ENCODE measurements at places on chromosomes 2 and 18.

DNA sequence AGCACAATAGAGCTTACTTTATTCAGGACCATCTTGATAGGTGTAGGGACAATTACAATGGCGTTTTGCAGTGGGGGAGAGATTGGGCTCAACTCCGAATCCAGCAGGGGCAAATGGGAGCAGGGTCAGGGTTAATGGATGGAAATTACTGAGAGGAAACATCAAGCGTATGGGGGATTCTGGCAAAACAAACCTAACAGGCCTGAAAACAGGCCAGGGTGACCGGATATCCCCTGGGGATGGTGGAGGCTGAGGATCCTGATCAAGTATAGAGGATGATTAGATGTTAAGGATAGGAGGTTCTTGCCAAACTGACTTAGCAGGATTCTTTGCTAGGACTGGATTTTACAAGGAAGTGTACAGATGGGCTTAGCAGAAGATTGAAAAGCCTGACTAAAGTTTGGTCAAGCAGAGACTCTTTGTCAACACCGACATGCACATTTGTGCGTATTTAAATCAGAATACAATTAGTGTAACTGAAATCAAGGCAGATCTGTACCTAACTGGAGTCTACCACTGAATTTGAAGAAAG, 54.5 kb upstream of the GPR45 start:
- DNase-seq = no peak

DNA sequence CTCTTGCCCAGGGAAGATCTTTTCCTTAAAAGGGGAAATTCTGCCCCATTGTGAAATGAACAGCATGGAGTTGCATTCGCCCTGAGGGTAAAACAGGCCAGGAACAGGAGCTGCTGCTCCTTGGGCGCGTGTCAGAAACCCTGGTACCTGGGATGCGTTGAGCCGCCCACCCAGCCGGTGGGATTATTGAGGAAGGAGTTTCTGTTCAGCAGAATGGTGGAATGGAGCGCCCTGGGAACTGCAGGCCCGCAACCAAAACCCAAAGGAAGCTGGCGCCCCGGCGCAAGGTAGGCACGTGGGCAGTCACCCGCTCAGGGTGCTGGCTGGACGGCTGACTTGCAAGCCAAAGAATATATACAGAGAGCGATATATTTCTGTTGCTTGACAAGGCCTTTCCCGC, 73.5 kb downstream of the MTCL1 start:
- no peak for DNase-seq

- no peak for DNase-seq
These were observed 801.0 kb downstream of the TDRD15 start for GRCh38 chr2:21924640-21925285.

- DNase-seq = no peak
These were observed 632.2 kb downstream of the SLC4A3 start for GRCh38 chr2:220259662-220260061.

- DNase-seq = no peak
These were observed 862 bp downstream of the C18orf54 start for GRCh38 chr18:54358495-54359040.

DNA sequence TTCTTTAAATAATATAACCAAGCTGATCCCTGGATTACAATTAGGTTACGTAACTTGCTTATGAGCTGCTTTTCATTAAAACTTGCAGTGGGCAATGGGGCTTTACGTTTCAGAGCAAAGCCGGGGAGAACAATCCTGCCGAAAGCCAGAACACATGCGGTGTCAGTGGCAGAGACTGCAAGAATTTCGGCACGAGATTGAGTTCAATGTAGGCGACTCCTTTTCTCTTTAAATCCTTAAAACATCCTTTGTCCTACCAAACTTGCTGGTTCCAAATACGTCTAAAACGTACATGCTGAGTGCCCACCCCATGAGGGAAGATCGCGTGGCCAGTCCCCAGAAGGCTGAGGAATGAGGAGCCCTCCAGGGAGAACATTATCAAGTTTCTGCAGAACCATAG, 36.8 kb upstream of the NCOA1 start:
- DNase-seq = no peak

- DNase-seq = no peak
These were observed 301.6 kb downstream of the STK39 start for GRCh38 chr2:167945660-167946368.

GRCh38 chr2:150882751-150883612, 378.7 kb downstream of the RBM43 start:
- DNase-seq = no peak

GRCh38 chr2:43080571-43081021, 145.8 kb downstream of the ZFP36L2 start:
- no peak for DNase-seq

DNA sequence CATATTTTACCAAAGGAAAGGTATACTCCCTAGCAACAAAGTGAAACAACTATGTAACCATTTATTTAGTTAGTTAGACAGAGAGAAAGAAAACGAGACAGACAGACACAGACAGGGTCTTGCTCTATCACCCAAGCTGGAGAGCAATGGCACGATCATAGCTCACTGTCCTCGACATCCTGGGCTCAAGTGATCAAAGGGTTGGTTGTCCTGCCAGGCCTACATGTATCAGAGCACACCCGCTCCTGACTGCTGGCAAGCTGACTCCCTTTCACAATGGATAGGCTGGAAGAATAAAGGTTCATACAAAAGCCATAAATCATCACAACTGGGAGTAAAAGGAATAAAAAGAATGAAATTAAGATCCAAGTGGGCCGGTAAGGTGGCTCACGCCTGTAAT, 53.5 kb downstream of the ATL2 start:
- DNase-seq = no peak

DNA sequence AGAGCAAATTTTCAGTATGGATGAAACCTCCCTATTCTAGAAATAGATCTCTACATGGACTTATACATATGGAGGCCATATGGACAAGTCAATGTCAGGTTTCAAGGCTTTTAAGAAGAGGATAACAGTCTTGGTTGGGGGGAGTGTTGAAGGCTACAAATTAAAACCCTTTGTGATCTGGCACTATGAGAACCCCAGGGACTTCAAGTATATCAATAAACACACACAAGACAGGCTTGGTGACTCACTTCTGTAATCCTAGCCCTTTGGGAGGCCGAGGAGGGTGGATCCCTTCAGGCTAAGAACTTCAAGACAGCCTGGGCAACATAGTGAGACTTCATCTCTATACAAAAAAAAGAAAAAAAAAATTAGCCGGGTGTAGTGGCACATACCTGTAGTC, 127.2 kb upstream of the SP5 start:
- DNase-seq = no peak

- no peak for DNase-seq
These were observed 39.5 kb downstream of the HDAC4 start for GRCh38 chr2:239361311-239361642.

GRCh38 chr2:7169593-7169992, 252.4 kb downstream of the RNF144A start:
- DNase-seq = no peak

DNA sequence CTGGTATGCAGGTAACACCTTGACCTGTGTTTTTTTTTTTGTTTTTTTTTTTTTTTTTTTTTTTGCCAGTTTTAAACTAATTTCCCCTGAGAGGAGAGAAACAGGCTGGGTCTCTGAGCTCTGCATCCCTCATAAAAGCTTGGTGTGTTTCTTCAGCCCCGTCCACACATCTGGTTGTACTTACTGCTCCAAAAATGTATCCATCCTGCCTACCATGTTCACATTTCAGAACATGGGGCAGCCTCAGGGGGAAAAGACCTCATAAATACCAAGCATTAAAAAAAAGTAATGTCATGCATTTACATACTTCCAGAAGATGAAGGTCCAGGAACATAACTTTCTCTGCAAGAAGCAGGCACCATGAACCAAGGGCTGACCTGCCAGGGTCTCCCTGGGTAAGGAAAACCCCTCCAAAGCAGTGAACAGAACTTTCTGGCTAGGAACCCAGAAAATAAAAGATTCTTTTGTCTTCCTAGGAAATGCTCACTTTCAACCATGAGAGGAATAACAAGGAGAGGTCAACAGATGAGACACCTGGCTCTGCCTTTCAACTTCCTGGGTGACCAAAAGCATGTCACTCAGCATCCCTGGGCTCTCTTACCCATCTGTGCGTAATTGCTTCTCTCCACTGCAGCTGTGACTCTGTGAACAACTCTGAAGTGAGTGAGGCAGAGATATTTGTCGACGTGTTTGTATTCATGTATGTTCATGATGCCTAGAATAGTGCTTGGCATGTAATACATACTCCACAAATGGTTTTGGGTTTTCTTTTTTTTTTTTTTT, 118.6 kb downstream of the MCFD2 start:
- no peak for DNase-seq

DNA sequence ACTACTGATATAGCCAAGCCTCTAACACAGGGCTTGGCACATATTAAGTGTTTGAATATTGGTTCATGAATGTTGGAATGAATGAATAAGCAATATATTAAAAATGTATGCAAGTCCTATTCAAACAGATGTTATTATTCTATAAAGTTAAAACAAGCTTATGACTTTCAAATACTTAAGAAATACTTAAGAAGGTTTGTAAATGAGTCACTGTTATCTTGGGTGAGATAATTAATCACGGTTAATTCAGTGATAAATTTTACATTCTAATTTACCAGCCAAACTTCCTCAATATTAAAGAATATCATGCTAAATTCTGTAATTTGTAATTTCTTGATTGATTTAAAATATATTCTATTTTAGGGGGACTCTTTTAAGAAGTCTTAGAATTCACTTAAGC, 74.8 kb downstream of the RBMS1 start:
- DNase-seq = no peak

DNA sequence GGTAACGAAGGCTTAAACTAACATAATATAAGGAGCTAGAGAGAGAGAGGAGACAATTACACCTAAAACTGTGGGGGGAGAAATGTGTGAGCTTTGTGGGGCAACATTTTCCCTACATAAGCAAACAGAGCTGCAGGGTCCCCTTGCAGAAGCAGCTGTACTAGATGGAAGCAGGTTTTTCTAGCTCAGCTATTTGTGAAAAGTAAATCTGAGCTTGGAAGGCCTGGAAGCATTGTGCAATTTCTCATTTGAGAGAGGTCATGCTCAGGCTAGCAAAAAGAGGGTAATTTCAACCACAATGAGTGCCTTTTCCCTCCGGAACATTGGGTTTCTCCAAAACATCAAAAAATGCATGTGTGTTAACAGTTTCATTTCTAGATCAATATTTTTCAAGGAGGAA, 130.0 kb downstream of the ARL4C start:
- DNase-seq = no peak

- no peak for DNase-seq
These were observed 30.1 kb upstream of the EML4 start for GRCh38 chr2:42139101-42139500.

DNA sequence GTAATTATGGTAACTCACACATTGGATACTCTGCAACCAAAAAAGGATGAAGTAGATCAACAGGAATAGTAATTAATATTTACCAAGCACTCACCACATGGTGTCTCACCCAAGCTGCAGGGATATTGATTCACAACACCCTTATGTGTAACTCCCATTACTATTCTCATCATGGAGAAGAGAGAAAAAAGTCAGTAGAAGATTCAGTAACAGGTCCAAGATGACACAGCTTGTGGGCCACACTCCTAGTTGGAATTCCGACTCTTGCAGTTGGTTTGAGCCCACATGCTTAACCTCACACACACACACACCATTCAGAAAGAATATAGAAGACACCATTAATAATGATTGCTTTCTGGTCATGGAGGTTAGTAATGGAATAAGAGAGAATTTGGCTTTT, 1.7 kb upstream of the MLPH start:
- DNase-seq = no peak

DNA sequence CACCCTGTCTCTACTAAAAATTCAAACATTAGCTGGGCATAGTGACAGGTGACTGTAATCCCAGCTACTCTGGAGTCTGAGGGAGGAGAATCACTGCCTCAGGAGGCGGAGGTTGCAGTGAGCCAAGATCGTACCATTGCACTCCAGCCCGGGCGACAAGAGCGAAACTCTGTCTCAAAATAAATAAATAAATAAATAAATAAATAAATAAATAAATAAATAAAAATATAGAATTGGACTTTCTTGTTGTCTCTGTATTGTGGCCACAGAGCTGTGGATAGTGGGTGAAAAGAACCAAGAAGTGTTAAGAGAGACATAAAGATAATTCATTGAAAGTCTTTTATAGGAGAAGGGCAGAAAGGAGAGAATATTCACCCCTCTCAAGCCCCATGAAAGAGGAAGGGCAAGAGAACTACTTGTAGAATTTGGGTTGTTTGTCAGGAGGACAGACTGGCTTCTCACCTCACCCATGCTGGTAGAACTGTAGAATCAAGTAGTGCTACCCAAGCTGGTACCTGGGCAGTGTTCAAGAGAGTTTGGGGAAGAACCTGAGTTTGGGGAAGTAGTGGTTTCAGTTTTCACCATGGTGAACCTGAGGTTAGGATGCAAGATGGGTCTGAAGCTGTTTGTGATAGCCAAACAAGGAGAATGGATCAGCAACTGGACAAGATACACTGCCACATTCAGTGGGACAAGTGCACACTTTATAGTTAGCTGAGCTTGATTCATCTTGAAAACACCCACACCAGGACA, 256.5 kb downstream of the CD226 start:
- no peak for DNase-seq

- no peak for DNase-seq
These were observed 514.7 kb upstream of the CDH7 start for GRCh38 chr18:65235966-65236624.

DNA sequence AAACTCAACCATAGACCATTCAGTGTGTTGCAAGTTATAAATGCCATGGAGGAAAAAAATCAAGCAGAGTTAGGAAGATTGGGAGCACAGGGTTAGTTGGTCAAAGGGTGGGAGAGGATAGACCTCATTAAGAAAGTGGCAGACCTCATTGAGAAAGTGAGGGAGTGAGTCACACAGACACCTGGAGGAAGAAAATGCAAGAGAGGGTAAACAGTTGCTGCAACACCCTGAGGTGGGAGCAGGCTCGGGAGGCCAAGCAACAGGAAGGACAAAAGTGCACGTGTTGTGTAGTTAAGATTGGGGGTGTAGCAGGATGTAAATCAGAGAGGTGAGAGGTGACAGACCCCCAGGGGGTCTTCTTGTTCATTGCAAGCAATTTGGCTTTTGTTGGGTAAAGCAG, 6.4 kb downstream of the IL1RL1 start:
- no peak for DNase-seq

- DNase-seq = no peak
These were observed 102.6 kb upstream of the GLI2 start for GRCh38 chr2:120632796-120633646.

DNA sequence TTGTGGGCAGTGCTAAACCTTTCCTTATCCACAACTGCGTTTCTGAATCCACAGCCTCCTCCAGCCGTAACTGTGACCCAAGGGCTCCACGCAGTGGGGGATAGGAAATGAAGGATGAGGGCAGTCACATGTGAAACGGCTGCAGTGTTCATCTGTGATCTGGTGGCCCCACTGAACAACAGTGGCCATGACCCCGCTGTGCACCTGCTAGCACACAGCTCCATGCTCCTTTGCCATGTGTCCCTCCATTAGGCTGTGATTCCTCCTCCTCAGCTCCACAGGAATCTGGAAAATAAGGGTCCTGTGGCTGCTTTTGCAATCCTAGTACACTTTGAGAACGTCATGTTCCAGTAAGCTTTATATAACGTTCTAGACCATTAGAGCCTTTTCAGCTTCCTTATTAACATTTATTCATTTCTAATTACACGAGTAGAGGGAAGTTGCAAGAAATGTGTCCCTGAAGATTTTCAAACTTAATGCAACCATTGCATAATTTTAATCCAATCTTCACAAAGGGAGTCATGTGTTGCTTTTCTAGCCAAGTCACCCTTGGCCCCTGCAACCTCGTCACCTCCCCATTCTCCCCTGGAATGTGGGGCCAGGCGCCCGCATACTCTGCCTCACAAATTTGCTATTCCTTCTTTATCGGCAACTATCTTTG, 7.1 kb upstream of the NAPG start:
- DNase-seq = no peak

All from stimulated activated CD8-positive, alpha-beta memory T cell treated with anti-CD3 and anti-CD28 coated beads, Interleukin-4, amount 100 ng/mL, for 1 hour (primary cell).